ENCODE measurements at places on chromosomes 3 and 15. TPM values are rescaled to one million over a fixed set of nuclear protein-coding genes. Genes with fewer than 3 reads are reported as not detected.
A peak's percentile ranks its signal among the peaks of the same experiment; 100 is the strongest.

TP63 gene
- 1.8 TPM for total RNA-seq

SLC9A9 gene
- 8.3 TPM for total RNA-seq

ALDH1A2 gene
- total RNA-seq = 1.1 TPM

ST3GAL6 gene
- 2.2 TPM for total RNA-seq

LMAN1L gene
- under 0.01 TPM for total RNA-seq

DNA sequence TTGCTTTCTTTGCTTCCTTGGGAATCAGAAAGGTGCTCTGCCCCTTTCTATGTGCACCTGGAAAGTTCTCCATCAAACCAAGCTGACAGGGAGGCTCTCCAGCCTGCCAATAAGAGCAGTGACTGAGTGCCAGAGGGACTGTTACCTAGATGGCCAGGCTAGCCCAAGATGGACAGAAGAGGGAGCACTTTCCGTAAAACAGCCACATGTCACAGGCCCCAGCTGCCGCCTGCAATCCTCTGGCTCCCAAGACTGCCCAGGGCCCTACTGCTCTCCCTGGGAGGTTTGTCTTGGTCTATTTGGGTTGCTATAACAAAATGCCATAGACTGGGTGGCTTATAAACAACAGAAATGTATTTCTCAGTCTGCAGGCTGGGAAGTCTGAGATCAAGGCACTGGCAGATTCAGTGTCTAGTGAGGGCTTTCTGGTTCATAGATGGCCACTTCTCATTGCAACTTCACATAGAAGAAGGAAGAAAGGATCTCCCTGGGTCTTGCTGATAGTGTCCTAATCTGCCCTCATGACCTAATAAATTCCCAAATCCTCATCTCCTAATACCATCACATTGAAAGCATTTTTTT is 72.3 kb downstream of the TAMM41 start:
- peak; percentile 83 for DNase-seq

DNA sequence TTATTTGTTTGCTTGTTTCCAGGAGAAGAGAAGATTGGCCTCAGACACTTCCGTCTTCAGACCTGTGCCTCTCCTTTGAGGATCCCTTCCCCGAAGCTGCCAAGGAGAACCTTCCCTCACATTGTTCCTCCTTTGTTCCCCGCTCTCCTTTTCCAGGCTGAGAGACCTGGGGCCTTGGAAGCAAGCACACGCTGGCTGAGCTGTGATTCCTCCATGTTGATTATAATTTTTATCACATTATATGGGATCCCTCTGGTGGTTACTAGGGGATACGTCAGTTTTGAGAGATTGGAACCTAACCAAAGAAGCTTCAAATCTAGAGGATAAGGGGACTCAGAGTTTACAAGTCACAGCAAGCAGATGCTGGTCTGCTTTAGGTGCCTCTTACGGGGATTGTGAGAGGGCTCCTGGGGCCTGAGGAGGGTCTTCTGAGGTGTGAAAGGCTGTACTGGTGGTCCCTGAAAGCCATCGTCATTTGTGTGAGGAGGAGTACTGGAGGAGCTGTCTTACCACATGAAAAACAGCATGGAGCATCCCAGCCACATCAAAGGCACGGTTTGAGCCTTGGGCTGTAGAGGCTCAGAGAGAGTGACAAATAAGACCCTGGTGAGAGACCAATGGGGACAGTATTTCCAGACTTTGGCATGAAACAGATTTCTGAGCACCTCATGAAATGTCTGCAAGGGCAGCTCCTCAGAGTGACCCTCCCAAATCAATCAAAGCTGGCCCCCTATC is 760.1 kb upstream of the CFAP20DC start:
- peak; percentile 43 for DNase-seq

- no peak for DNase-seq
Observed at GRCh38 chr3:159165961-159166360, 364.1 kb downstream of the MFSD1 start.

GRCh38 chr3:41464401-41464800 is 265.1 kb downstream of the CTNNB1 start:
- no peak for DNase-seq

DNA sequence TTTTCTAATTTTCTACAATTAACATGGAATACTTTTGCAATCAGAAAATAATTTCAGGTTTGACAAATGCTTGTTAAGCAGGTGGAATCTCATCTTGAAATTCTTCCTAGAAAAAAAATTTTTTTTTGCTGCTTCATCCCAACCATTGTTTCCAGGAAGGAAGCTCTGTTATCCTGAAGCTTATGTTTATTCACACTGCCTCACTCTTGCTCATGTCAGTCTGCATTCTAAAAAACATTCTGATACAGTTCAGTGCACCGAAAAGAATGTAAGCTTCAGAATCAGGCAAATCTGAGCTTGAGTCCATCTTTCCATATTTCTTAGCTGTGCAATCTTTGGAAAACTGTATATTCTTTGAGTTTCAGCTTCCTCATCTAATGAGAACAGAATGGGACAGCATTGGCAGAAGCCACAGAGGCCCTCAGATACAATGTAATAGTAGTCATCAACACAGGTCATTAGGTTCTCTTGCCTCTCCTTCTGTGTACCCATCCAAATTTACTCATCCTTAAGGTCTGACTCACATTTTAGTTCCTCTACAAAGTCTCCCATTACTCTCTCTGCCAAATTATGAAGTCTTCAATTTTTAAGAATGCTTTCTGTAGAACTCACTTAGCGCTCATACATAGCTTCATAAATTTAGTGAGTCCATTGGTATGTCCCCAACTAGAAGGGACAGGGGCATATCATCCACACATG is 881.8 kb upstream of the NR2F2 start:
- no peak for DNase-seq

GRCh38 chr3:143831994-143832393 is 16.3 kb downstream of the SLC9A9 start:
- DNase-seq = no peak

- DNase-seq = no peak
Observed at GRCh38 chr3:70177881-70178645, 134.4 kb downstream of the MDFIC2 start.

DNA sequence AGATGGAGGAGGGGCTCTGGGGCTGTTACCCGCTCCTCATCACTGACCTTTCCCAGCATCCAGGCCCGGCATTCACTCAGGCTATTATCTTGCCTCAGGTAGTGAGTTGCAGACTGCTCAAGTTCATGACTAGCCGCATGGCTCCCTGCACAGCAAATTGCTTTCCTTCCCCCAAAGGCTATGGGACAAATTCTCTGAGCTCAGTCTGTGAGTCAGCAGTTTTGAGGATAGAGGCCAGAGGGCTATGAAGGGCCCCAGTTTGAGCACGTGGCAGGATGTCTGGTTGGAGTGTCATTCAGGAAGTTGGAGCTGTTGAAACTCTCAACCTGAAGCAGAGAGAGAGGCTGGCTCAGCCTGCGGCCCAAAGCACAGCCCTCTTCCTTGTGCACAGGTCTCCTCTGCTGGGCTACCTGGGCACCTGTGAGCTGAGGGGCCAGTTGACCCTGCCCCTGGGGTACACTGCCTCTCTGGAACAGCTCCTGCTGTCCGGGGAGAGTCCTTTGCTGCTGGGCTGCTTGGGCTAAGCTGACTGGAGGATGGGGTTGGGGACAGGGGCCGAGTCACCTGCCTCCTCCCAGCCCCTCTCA is 7.9 kb downstream of the FAH start:
- peak; percentile 89 for DNase-seq

- no peak for DNase-seq
Observed at GRCh38 chr15:69529961-69530633, 77.5 kb downstream of the RPLP1 start.

DNA sequence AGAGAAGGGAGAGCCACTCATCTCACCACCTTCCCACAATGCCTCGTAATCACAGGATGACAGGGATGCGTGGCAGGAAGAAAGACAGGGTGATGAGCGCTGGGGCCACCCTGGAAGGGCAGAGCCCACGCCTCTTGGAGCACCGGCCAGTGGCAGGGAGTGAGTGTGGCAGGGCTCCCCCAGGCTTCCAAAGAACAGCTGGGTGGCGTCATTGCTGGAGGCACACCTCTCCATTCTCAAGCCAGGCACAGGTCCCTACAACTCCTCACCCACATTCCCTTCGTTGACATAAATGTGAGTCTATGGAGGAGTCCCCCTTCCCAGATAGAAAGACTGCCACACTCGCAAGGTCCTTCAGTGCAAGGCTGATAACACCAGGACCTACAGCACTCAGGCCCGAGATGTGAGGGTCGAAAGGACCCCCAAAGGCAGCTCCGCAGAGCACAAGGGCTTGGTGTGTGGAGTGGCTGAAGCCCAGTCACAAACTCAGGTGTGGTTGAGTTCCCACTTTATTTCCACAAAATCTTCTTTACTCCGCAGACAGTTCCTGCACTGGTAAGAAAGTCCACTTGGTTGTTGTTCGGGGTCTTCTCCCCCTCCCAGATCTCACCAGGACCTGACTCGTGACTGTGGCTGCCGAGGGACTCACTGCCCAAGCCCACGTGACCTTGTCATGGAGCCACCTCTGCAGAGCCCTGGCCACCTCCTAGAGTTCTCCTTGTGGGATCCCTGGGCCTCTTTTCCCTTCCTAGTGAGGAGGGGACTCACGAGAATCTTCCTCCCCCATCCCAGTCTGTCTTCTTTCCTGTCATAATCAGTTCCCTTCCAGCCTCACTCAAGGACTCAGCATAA is 22.4 kb upstream of the CORO2B start:
- DNase-seq = no peak
